Lower lobe of right lung (tissue), 2 donors: ENCODE measurements at places on chromosomes 5 and 9. TPM values are rescaled to one million over a fixed set of nuclear protein-coding genes. Genes with fewer than 3 reads are reported as not detected.

DNA sequence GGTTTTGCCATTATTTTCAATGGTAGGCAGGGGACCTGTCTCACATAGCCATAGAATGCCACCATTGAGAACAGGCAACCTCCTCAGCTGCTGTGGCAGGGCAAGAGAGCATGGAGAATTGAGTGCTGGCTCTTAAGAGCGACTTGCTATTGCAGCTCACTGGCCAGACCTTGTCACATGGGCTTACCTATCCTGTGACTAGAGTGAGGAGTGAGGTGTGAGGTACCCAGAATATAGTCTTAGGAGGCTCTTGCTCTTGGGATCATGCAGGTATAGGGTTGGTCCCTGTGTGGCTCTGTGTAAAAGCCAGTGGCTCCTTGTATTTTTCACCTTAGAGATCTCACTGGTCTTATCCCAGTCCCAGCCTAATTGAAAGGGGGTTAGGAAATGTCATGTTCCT is 39.8 kb upstream of the NR3C1 start:
- H3K27me3 ChIP-seq, result no peaks in the 10 kb centered on the region
- H3K27ac ChIP-seq, result no peak overlapping the region
- no peak for DNase-seq
- no peaks in the 10 kb centered on the region for H3K36me3 ChIP-seq
- H3K4me1 ChIP-seq, result no peaks in the 10 kb centered on the region
- H3K4me3 ChIP-seq, result no peak overlapping the region

DNA sequence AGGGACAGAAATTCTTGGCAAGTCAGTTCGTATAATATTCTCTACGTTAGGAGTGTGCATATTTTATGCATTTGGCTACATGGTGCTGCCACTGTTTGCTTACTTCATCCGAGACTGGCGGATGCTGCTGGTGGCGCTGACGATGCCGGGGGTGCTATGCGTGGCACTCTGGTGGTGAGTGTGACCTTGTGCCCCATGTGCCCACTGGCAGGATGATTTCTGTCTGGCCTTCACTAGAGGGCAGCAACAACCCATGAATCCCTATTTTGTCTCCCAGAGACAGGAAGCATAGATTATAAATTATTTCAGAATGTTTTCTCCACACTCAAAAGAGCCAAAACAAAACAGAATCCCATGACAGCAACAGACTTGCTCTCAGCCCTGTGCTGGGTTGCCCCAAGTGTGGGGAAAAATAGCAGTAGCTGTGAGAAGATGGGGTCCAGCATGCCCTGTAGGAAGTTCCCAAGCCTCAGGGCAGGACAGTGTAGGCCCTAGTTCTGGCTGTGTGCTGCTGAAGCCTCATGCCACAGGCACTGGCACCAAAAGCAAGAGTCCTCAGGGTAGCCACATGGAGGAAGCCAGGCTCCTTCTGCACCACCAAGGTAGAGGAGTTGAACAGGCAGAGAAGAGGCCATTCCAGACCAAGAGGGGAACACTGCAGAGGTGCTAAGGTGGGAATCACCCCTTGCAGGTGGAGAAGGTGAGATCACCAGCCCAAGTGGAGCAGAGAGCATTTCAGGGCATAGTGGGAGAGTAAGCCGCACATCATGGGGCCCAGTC is 16.0 kb downstream of the SLC22A5 start:
- H3K4me3 ChIP-seq, result no peak overlapping the region
- H3K4me1 ChIP-seq, result peaks cover 52% of the 10 kb centered on the region
- no peak for DNase-seq
- peak overlapping the region; percentile 68 for H3K27ac ChIP-seq

GRCh38 chr9:136089697-136090045 is 5.4 kb downstream of the NACC2 start:
- no peaks in the 10 kb centered on the region for H3K27me3 ChIP-seq
- peaks cover 92% of the 10 kb centered on the region for H3K4me1 ChIP-seq
- peak overlapping the region; percentile 1 for H3K27ac ChIP-seq
- no peak overlapping the region for H3K4me3 ChIP-seq
- no peak for DNase-seq
- H3K36me3 ChIP-seq, result peaks cover 3% of the 10 kb centered on the region

IFNA21 gene
- total RNA-seq, result not detected

- DNase-seq, result no peak
- H3K27ac ChIP-seq, result no peak overlapping the region
- no peaks in the 10 kb centered on the region for H3K27me3 ChIP-seq
- no peak overlapping the region for H3K4me3 ChIP-seq
- H3K36me3 ChIP-seq, result no peaks in the 10 kb centered on the region
Observed at GRCh38 chr5:93874080-93874479, 132.7 kb upstream of the POU5F2 start.

- no peaks in the 10 kb centered on the region for H3K27me3 ChIP-seq
- no peak overlapping the region for H3K27ac ChIP-seq
- no peak overlapping the region for H3K4me3 ChIP-seq
- H3K4me1 ChIP-seq, result peaks cover 37% of the 10 kb centered on the region
Observed at GRCh38 chr5:96652769-96653454, 9.3 kb upstream of the CAST start.

DNA sequence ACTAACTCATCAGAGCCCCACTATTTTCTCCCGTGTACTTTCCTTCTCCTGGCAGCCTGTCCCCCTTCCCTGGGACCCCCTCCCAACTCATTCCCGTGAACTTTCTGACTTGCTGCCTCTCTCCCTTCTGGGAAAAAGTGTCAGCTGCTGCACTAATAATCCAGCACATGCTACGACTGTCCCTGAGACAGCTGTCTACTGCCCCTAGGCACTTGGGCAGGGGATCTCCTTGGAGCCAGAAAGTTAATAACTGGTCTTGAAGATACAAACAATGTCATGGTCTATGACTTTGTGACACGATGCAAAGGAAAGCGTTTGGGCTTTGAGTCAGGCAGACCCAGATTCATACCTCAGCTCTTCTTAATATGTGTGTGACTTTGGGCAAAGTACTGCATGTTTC is 10.1 kb upstream of the RNF183 start:
- peaks cover 7% of the 10 kb centered on the region for H3K36me3 ChIP-seq
- H3K27ac ChIP-seq, result no peak overlapping the region
- no peaks in the 10 kb centered on the region for H3K27me3 ChIP-seq
- H3K4me1 ChIP-seq, result no peaks in the 10 kb centered on the region
- no peak for DNase-seq

DNA sequence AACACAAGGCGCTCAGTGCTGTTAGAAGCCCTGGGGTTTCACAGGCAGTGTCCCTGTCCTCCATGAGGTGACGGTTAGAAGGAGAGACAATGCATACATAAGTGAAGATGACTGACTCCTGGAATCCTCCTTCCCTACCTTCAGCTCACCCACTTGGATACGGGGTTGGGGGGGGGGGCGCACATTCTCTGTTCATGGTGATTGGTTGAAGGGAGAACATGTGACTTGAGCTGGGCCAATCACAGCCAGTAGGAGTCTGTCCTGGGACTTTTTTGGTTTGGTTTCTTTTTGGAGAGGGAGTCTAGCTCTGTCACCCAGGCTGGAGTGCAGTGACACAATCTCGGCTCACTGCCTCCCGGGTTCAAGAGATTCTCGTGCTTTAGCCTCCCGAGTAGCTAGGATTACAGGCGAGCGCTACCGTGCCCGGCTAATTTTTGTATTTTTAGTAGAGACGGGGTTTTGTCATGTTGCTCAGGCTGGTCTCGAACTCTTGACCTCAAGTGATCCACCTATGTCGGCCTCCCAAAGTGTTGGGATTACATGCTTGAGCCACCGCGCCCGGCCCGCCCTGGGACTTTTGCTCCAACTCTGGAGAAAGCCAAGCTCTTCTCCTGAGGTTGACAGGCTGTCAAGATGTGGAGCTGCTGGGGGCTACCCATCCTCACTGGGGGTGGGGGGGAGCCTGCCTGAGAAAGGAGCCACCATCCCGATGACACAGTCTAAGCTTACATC is 30.8 kb downstream of the SH3PXD2B start:
- DNase-seq, result no peak
- peaks cover 6% of the 10 kb centered on the region for H3K36me3 ChIP-seq
- H3K27ac ChIP-seq, result no peak overlapping the region

GRIN1 gene
- total RNA-seq, result 0.92 TPM

IFNA2 gene
- not detected for total RNA-seq

FREM1 gene
- 4.3 TPM for total RNA-seq

SLC24A2 gene
- not detected for total RNA-seq

CCL27 gene
- not detected for total RNA-seq

GRCh38 chr9:137277329-137278041 is at the start of gene TOR4A:
TOR4A (plus strand) TSS chr9:137277726; CDS start chr9:137278690, 964 bp downstream.
- H3K4me1 ChIP-seq, result peaks cover 24% of the 10 kb centered on the region
- H3K27ac ChIP-seq, result peak within 1 kb of the TSS; percentile 95
- peaks cover 47% of the 10 kb centered on the region for H3K36me3 ChIP-seq
- DNase-seq, result peak; percentile 95
- H3K27me3 ChIP-seq, result no peaks in the 10 kb centered on the region

TRIM36 gene
- total RNA-seq, result 5.5 TPM

- no peak for DNase-seq
- H3K4me3 ChIP-seq, result no peak overlapping the region
- no peaks in the 10 kb centered on the region for H3K27me3 ChIP-seq
- no peaks in the 10 kb centered on the region for H3K4me1 ChIP-seq
- H3K36me3 ChIP-seq, result no peaks in the 10 kb centered on the region
- H3K27ac ChIP-seq, result no peak overlapping the region
Observed at GRCh38 chr9:87140605-87141109, 193.4 kb upstream of the GAS1 start.

SUB1 gene
- 119 TPM for total RNA-seq

- no peaks in the 10 kb centered on the region for H3K36me3 ChIP-seq
- peak overlapping the region; percentile 59 for H3K27ac ChIP-seq
- H3K4me3 ChIP-seq, result no peak overlapping the region
- no peaks in the 10 kb centered on the region for H3K27me3 ChIP-seq
- DNase-seq, result peak; percentile 14
- peaks cover 20% of the 10 kb centered on the region for H3K4me1 ChIP-seq
Observed at GRCh38 chr5:132103969-132104391, 30.4 kb downstream of the CSF2 start.

DNA sequence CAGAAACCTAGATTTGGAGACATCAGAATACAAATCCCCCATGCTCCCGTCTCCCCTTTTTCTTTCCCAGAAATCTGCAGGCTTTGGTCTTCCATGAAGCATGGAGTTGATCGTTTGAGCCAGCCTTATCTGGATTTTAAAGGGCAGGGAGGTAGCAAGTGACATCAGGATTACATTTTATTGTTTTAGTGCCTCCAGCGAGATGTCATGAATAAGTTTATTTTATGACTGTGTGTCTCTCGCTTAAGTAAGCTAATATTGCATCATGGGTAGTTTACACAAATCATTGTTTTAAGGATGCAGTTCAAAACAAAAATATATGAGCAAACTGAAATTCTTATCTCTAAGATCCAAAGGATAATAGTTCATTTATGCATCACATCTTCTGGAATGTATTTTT is 50.7 kb upstream of the TNFSF8 start:
- H3K4me3 ChIP-seq, result no peak overlapping the region
- H3K27me3 ChIP-seq, result no peaks in the 10 kb centered on the region
- no peaks in the 10 kb centered on the region for H3K36me3 ChIP-seq
- no peak overlapping the region for H3K27ac ChIP-seq

GRCh38 chr9:126472198-126472947 is 141.4 kb upstream of the LMX1B start:
- H3K27ac ChIP-seq, result no peak overlapping the region
- no peak overlapping the region for H3K4me3 ChIP-seq
- H3K27me3 ChIP-seq, result no peaks in the 10 kb centered on the region

- DNase-seq, result no peak
- peaks cover 1% of the 10 kb centered on the region for H3K36me3 ChIP-seq
- H3K4me3 ChIP-seq, result no peak overlapping the region
- no peaks in the 10 kb centered on the region for H3K27me3 ChIP-seq
Observed at GRCh38 chr9:112203536-112203935, 28.4 kb upstream of the SUSD1 start.
